ENCODE measurements at places on chromosomes 1 and 21.

DNA sequence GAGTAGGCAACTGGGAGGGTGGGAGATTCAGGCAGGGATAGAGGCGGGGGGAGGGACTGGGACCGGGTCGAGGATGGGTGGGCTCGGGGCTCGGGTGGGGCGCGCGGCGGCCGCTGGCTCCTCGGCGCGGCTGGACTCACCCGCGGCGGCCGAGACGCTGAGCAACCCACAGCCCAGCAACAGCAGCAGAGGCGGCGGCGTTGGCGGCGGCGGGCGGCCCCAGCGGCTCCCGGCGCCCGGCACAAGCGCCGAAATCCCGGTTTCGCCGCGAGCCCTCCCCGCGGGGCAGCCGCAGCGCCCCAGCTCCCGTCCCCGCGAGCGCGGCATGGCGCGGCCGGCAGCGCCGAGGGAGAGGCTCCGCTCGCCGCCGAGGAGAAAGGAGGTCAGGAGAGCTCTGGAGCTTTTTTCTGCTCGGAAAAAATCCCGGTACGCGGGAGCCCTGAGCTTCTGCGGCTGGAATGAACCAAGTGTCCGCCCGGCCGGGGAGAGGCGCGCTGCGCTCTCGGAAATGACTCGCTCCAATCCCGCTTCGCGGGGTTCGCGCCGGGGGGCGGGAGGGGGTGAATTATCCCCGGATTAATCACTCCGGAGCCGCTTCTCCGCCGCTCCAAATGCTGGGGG lies at the start of gene CSMD2:
Gene CSMD2, minus strand, starts transcription at position 460 of the 621 bp plus-strand sequence. Its CDS starts 133 bp downstream, at position 327.
- peak; percentile 31 for DNase-seq

DNA sequence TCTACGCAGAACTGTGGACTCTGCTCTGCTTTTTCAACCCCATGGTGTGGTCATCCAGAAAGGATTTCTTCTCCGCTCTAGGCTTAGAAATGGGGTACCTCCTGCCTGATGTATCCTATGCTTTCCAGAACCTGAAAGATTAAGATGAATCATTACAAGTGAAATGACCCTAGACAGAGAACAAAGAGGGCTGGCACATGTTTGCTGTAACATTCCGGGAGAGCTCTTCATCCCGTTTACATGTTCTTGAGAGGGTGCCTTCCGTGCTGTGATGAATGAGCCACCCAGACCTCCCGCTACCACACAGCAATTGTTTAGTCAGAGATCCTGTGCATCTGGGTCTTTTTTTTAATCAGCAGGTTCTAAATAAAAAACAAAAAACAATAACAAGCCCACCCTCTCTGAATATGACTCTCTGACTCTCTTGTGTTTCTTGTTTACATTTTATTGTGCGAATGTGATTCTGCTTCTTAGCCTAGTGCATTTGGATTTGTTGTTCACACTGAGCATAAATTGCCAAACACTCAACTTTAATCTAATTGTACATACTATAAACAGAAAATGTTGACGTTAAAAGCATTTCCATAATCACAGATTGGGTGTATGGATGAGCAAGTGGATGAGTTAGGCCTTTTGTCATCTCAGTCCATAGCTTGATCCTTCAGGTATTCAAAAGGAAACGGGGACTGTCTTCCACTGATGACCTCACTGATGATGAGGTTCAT lies 87.1 kb downstream of the GPR88 start:
- DNase-seq = peak; percentile 66

GRCh38 chr1:102693345-102693744 lies 415.0 kb downstream of the COL11A1 start:
- no peak for DNase-seq

- DNase-seq = no peak
These were observed 18.6 kb downstream of the SYT11 start for GRCh38 chr1:155877945-155878344.

DNA sequence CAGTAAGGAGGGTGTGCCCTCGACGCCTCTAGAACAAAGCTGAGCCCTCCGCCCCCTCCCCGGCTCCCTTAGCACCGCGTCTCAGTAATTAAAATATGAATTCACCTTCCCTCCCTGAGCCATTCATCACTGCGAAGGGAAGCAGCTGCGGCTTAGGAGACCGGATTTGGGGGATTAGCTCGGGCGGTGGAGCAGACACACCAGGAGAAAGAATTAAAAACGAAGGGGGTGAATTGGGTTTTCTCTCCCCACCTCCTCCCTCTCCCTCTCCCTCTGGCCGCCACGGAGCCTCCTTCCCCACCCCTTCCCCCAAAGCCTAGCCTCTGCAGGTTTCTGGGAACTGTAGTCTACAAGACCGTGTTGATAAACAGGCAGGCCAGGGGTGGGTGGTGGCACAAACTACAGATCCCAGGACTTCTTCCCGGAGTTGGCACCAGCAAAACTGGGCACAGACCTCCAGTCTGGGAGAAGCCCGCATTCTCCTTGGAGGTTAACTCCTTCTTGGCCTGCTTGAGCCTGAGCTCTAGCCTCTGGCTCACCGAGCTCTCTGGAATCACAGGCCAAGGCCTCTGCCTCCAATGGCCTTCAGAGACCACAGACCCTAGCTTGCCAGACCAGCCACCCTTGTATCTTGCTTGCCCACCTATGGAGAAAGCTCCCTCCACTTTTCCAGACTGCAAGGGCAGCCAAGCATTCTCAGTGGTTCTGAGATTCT lies 10.8 kb downstream of the BLACAT1 start:
- no peak for DNase-seq

- DNase-seq = no peak
These were observed 22.5 kb upstream of the ZNF648 start for GRCh38 chr1:182083851-182084486.

- peak; percentile 46 for DNase-seq
These were observed 1519.1 kb downstream of the BRINP3 start for GRCh38 chr1:188958461-188959115.

GRCh38 chr1:4265836-4266235 lies 365.8 kb upstream of the C1orf174 start:
- no peak for DNase-seq

DNA sequence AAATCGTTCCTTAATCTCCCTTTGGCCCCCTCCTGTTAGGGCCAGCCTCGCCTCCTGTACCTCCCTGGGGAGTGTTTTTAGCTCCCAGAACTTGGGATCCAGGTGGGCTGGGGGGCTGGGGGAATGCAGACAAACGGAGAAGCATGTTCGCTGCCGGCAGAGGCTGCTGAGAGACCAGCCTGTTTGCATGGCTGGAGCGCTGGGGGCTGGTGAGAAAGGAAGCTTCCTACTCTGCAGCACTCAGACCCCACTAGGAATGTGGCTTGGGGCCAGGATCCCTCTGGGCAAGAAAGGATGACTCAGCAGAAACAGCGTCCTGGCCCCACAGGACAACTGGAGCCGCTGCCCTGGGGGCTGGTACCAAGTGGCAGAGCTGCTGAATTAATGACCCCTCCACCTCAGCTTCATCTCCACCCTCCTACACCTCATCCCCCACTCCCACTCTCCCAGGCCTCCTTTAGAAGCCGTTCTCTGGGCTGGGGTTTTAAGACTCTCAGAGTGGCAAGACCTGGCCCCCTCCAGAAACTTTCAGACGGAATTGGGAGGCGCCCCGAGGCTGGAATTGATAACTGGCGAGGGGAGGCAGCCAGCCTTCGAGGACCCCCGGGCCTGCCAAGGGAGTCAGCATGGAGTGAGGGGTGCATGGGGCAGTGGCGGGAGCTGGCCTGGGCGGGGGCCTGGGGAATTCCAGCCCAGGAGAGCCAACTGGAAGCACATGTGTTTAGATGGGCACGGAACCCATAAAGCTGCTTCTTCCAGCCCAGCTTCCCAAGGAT lies 28.5 kb upstream of the EPS8L3 start:
- DNase-seq = peak; percentile 96

- DNase-seq = peak; percentile 70
These were observed 14.4 kb downstream of the TMPRSS3 start for GRCh38 chr21:42381347-42381984.

GRCh38 chr1:181086926-181087325 lies 1.6 kb upstream of the IER5 start:
- DNase-seq = peak; percentile 65

- DNase-seq = no peak
These were observed 1582.2 kb downstream of the MRPL39 start for GRCh38 chr21:24025101-24025500.

DNA sequence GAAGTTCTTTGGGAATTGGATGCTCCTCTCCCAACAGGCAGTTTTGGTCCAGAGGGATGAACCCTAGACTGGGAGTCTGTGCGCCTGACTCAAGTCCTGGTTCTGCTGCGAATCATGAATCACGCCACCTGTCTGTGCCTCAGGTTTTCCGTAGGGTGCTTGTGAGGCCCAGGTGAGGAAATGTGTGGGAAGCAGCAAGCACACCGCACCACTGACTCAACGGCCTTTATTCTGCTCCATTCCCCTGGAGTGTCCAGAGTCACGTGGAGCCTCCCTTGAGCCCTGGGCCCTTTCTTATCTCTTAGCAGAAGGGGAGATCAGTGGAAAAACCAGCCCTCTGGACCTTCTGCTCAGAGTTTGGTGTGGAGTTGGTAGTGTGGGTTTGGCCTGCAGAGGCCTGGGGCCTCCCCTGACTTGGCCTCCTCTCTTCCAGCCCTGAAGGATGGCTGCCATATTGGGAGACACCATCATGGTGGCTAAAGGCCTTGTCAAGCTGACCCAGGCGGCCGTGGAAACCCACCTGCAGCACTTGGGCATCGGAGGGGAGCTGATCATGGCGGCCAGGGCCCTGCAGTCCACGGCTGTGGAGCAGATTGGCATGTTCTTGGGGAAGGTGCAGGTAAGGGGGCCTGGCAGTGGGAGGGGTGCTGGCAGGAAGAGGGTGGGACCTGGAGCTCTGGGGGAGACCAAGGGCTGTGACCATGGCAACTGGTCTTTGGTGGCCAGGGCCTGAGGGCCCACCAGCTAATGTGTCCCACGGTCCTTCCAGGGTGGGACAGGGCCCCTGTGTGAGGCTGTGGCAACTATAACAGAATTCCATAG lies 21.1 kb downstream of the COQ8A start:
- DNase-seq = no peak

DNA sequence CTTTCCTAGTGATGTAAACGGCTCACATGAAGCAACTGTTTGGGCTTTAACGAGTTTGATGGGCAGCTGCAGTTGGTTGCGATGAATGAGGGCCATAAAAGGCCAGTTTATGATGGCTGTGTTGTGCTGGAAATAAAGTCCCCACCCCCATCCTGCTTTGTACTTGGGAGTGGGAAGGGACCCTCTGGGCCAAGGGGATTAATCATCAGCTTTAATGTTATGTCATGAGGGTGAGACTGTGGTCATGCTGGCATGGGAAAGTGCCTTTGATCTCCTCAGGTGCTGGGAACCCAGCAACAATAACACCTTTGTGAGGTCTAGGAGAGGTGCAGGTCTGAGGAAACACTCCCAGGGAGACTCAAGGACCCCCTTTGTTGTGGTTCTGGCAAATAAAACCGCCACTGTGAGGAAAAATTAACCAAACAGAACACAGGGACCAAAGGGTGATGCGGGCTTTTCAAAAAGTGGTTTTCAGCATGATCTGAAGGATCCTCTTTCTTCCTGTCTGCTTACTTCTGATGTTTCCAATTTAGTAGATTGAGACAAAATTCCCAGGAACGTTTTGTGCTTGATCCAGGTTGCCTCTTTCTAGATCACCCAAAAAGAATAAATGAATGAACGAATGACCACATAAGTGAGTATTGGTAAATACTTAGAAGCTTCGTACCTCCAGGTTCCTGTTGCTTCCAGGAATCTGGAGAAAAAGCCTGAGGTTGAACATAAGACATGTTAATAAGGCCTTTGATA lies 257.8 kb upstream of the HOOK1 start:
- no peak for DNase-seq

DNA sequence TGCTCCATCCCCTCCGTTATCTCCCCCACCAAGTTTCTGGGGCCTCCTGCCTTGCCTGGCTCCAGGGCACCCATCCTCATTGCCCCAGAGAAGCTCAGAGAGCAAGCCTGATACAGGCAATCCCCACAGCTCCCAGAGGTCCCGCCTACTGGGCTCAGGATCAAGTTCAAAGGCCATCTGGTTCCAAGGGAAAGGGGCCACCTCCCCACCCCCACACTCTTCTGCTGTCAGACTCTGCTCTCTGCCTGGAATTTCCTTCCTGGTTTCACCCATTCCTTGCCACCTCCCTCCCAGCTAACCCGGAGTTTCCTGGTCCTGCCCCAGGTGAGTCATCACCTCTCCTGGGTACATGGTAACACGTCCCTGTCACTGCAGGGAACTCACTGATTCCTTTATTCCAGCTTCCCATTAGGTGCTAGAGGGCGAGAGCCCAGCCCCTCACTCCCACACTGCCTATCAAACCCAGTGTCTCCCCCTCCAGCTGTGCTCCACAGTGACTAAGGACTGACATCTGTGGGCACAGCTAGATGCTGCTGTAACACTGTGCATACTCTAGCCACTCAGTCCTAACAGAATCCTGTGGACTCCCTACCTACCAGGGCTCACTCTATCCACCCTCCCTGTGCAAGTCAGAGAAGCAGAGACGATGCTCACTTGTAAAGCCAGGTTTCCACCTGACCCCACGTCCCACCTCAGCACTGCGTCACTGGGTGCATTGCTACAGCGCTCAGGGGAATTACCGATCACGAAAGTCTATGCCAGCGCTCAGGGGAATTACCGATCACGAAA lies 21.8 kb downstream of the RSPH1 start:
- peak; percentile 15 for DNase-seq

GRCh38 chr1:167101754-167102153 lies 7.9 kb downstream of the STYXL2 start:
- no peak for DNase-seq

DNA sequence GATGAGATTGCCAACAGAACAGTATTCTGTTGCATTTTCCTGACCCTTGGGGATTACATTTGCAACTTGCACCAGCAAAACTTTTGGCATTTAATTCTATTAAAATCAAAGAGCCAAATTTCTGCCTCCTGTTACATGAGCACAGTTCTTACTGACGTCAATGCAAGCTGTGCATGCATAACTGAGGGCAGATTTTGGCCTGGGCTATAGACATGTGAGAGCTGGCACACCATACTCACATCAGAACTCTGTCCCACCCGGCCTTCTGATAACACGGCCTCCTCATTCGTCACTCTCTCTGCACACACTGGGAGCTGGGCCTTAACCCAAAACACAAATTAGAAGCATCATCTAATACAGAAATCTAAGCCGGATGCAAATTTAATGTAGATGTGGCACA lies 31.5 kb downstream of the PAPPA2 start:
- no peak for DNase-seq

All from choroid plexus epithelial cell (primary cell).